ENCODE measurements at places on chromosomes 2 and 18.

DNA sequence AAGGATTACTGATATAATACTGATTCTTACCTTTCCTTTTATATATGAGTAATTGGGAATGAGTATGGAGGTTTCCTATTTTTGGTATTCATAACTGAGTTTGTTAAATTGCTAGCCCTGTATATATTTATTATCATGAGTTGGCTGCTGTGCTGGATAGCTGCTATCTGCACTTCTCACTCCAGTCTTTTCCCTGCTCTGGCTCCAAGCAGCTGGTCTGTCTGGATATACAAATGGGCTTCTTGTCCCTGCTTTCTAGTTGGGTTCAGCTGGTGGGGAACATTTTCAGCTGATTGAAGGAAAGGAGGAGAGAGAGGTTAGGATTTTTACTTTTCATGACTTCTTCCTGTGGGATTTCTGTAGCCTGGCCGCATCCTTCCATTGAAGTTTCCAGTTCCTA lies 41.2 kb downstream of the AGFG1 start:
- no peak for DNase-seq

- no peak for DNase-seq
These were observed 41.2 kb downstream of the COL3A1 start for GRCh38 chr2:189015359-189015758.

GRCh38 chr2:196361606-196362326 lies 190.4 kb upstream of the STK17B start:
- DNase-seq = no peak

GRCh38 chr2:196954001-196954400 lies 27.5 kb upstream of the PGAP1 start:
- DNase-seq = no peak

GRCh38 chr2:129193961-129194360 lies 785.5 kb upstream of the RAB6C start:
- no peak for DNase-seq

DNA sequence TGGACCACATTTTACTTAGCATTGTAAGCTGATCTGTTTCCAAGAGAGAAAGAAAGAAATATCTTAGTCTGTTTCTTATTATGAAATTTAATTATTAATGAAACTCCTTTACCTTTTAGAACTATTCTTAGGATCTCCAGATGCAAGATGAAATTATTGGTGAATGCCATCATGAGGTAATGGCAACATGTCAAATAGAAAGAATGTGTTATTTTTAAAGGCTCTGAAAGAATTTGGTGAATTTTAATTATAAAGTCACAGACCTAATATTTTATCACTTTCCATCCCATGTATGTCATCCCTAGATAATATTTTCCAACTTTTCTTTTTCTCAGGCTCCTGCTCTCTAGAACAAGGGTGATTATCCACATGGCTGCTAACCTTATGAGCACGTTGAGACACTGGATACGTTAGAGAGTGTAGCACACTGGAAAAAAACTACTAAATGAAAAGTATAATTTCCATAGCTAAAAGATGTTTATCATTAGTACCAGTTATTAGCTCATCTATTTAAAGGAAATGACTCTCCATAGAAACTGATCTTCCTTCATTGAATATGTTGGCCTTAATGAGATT lies 95.2 kb upstream of the SCG2 start:
- no peak for DNase-seq

- DNase-seq = no peak
These were observed 14.6 kb upstream of the LTBP1 start for GRCh38 chr2:32931945-32932709.

GRCh38 chr2:168246072-168246482 lies 1.3 kb downstream of the STK39 start:
- no peak for DNase-seq

GRCh38 chr2:73415906-73416305 lies 30.3 kb downstream of the ALMS1 start:
- no peak for DNase-seq

DNA sequence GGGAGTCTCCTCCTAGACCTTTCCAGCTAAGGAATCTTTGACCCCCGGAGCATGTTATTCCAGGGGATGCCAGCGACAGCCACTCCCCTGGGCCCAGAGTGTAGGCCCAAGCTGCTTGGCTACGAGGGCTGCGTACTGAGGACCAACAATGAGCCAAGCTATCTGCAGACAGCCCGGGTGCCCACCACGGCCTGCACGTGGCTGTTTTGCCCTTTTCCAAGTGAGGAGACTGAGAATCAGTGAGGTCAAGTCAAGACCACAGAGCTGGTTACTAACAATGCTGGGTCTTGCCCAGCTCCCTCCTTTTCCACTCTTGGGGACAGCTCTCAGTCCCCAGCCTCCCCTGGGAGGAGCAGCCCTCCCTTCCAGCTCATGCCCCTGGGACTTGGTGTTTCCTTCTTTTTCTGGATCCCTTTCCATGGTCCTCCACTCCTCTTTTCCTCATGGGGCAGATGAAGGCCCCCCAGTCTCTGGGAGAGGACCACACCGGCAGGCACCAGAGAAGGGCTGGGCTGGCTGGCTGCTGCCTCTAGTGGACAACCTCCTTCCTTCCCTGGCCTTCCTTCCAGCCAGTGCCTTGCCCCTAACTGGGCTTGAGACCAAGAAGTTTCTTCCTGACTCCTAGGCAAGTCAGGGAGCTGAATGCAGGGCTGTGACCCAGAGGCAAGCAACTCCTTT lies 550 bp upstream of the MALL start:
- no peak for DNase-seq

DNA sequence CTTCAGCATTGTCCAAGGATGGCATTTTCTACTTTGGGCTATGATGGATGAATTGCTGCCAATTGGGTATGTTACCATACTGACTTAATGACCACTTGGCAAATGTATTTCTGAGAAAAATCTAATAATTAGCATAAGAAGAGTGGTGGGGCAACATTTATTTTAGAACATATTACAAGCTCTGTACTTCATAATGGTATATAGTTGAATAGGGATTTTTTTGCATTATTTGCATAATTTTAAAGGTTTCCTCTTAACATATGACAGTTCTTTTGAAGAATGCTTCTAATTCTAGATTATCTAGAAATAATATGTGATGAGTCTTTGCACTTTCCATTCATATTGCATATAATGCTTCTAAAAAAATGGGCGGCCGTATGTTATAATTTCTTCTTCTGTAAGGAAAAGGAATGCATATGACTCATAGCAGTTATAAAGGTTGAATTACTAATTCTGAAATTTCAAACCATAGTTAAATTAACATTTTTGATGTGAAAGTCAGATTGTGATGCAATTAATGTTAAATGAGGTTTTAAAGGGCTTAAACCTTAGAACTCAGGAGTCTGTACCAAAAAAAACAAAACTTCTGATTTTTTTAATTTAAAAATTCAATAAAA lies 1652.3 kb upstream of the SLC39A10 start:
- DNase-seq = no peak

Data from central memory CD4-positive, alpha-beta T cell (primary cell).